ENCODE measurements at places on chromosomes 4 and X.

- DNase-seq, result no peak
Observed at GRCh38 chr4:108762559-108763225, at the start of gene ETNPPL. TSS of gene ETNPPL (minus strand) at chr4:108763053. CDS start at chr4:108762898, 155 bp downstream.

DNA sequence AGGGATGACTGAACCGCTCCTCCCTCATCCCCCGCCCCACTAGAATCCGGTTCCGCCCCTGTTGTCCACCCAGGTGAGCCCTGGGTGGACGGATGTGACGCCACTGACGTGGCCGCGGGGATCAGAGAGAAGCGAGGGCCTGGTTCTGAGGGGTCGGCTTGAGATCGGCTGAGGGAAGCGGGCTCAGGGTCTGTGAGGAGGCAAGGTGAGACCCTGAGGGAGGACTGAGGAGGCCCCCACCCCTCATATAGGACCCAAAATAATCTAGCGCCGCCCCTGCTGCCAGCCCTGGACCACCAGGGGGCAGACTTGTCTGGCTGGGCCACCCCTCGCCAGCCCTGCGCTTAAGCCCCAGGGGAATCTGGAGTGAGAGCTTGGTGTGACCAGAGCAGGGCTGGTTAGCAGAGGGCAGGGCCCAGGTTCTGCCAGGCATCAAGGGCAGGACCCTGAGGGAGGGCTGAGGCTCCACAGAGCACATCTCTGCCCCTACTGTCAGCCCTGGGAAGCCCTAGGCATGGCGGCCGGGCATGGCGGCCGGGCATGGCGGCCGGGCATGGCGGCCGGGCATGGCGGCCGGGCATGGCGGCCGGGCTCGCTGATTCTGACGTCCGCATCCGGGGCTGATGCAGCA lies at the start of gene MAGEA8:
Gene MAGEA8 (plus strand): TSS at position 103 of the 631 bp plus-strand sequence. CDS start 3,090 bp downstream, outside the sequence.
- DNase-seq, result no peak

DNA sequence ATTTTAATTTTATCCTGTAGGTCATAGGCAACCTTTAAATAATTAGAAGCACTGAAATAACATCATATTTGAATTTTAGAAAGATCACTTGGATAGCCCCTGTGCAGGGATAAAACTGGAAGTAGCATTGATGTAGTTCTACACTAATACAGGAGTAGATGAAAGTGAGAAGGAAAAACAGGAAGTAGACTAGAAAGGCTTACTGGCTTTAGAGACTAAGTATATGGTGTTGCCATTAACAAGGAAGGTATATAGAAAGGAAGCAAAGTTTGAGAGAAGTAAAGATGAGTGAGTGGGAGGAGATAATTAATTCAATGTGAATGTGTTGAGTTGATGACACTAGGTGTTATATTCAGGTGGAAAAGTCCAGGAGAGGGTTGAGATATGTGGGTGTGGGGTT lies 73.1 kb upstream of the EPGN start:
- no peak for DNase-seq

GRCh38 chrX:67700602-67701001 lies 156.8 kb downstream of the AR start:
- no peak for DNase-seq

DNA sequence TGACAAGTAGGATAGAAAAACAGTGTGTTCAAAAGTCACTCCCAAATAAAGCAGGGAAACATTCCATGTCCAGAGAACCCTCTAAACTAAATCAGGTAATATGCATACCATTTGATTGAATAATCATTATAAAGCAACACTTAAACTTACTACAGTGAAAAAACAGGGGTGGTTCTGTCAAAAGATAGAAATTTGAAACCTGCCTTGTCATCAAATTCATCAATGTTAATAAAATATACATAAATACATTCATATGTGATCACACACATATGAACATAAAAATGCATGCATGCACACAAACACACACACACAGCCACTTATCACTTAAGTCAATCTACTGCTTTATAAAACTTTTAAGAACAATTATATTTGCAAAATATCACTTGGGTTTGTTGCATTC lies 485.8 kb upstream of the TECRL start:
- no peak for DNase-seq

DNA sequence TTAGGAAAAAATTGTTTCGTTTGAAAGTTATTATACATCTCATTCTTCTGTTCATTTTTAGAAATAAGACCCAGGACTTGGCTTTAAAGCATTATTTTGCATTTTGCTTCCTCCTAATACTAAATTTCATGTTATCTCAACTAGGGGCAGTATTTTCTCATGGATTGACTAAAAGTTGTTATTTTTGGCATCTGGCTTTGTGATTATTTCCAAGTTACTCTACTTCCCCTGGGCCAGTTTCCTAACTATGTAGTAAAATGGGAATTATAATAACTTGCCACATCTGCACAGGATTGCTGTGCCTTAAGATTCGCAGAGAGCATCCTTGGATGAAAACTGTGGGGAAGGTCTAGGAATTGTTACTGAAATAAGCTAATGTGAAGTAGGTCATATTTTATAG lies 3.0 kb downstream of the RBPJ start:
- no peak for DNase-seq

DNA sequence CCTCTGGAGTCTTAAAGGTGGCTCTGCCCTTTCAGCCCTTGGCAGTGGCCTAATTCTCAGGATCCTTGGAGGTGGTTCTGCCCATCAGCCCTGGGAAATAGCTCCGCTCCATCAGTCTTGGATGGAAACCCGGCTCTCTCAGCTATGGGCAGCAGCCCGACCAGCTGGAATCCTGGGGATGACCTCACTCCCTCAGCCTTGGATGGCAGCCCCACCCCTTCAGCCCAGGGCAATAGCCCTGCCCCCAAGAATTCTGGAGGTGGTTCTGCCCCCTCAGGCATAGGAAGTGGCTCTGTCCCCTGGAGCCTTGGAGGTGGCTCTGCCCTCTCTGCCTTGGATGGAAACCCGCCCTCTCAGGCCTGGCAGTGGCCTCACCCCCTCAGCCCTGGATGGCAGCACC lies 127.7 kb downstream of the RBMX2 start:
- no peak for DNase-seq

- DNase-seq, result no peak
Observed at GRCh38 chrX:95435198-95435597, 1249.4 kb upstream of the DIAPH2 start.

GRCh38 chr4:6180841-6181631 lies 19.3 kb downstream of the JAKMIP1 start:
- DNase-seq, result no peak

- no peak for DNase-seq
Observed at GRCh38 chrX:134933911-134934310, 56.9 kb upstream of the SMIM10 start.
